AG08395 (cell line): ENCODE measurements at places on chromosomes 5 and 9.

DNA sequence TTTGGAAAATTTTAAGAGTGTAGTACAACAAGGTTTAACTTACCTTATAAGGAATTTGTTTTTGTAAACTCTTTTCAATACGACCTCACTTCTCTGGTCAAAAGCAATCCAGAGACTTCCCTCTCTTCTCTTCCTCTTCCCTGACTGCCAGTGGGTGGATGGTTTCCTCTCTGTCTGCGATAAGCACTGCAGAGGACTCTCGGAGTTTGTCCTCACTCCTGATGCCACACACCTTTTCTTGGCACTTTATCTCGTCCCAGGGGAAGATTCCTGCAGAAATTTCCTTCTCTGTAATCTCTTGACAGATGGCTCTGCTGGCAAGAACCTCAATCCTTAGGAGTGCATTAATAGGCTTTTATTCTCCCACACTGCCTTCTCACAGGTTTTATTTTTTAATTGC is 641.6 kb downstream of the NR2F1-AS1 start:
- no peak for DNase-seq

DNA sequence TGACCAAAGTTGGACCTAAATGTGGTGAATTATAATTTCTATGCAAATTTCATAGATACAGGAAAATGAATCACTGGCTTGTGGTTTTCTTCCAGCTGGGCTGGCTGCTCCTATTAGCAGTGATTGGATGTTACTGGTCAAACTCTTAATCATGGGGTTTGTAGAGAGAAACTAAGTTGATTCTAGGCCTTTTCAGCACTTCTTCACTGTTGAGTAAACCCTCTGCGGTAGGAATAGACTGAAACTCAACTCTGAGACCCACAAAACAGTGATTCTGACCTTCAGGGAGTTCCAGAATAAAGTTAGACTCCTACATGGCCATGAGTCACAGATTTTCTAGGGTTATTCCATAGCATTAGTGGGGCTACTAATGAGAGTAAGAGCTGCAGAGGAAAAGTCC is 47.9 kb upstream of the FKTN start:
- peak; percentile 76 for DNase-seq

GRCh38 chr9:89498852-89499480 is 1.1 kb upstream of the SEMA4D start:
- no peak for DNase-seq

GRCh38 chr5:56543441-56544388 is 271.6 kb upstream of the MAP3K1 start:
- no peak for DNase-seq

GRCh38 chr9:3751125-3751758 is 225.4 kb upstream of the RFX3 start:
- peak; percentile 76 for DNase-seq

- DNase-seq, result peak; percentile 85
Observed at GRCh38 chr9:115013998-115014397, 83.6 kb upstream of the TNFSF8 start.

- peak; percentile 35 for DNase-seq
Observed at GRCh38 chr5:157857816-157858526, 974 bp downstream of the CLINT1 start.

DNA sequence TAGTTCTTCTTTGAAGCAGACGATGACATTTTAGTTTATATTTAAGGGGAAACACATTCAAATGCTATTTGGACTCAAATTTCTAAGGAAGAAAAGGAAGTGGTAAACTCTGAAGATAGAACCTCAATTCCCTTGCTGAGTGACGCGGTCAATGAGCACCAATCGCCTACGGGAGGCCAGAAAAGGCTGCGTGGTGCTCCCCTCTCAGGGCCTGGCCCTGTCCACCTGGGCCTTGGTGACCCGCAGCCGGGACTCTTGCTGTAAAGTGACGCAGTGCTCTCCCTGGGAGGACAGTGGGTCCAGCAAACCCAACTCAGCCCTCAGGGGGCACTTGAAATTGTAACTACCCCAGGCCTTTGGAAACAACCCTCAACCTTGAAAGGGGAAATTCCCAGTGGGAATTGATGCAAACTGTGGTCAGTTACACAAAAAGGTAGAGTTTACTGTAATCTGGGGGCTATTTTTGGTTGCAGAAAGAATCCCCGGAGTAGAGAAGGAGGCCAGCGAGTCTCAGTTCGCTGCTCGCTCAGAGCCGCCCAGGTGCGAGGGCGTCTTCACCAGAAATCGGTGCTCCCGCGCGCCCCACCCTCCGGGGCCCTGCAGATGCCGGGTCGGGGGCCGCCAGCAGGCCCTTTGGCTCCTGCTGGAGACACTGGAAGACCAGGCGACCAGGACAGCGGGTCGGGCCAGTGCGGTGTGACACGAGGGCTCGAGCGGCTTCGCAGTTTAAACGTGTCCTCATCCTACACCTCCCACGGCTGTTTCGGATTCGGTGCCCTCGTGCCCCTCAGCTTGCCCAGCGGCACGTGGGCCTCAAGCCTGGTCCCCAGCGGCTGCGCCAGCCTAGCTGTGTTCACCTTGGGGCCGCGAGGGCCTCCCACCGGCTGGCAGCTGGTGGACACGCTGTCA is 1.4 kb upstream of the ANKRD33B start:
- DNase-seq, result no peak

DNA sequence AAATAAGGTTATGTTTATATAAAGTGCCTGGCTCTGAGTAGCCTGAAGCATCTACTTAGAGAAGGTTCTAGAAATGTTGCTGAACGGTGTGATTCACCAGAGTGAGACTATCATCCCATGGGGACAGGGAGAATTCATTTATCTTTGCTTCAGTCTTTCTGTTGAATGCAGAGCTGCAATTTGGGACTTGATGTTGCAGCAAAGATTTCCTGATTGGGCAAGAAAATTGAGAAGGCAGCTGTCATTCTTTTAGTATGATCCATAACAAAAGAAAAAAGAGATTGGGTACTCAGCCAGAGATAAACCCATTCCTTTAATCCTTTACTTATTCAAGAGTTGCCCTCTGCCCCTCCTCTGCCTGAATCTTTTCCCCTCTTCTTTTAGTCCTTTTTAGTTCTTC is 456.3 kb upstream of the WWC1 start:
- DNase-seq, result peak; percentile 43

GRCh38 chr5:57695179-57695578 is 212.6 kb upstream of the ACTBL2 start:
- no peak for DNase-seq

DNA sequence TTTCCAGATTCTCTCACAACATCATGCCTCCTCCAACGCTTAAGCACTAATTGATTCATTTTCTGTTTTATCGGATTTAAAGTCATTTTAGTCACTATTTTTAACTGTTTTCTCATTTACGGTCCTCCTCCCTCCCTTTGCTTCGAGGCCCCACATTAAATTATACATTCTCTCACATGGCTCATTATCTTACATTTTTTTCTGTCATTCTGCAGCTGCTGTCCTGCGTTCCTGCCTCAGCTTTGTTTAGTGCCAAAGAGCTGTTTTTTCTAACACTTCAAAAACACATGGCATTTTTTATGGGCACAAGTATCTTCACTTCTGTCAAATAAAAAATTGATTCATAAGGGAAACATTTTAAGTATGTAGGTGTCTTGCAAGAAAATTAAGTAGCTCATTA is 130.1 kb upstream of the FST start:
- no peak for DNase-seq

DNA sequence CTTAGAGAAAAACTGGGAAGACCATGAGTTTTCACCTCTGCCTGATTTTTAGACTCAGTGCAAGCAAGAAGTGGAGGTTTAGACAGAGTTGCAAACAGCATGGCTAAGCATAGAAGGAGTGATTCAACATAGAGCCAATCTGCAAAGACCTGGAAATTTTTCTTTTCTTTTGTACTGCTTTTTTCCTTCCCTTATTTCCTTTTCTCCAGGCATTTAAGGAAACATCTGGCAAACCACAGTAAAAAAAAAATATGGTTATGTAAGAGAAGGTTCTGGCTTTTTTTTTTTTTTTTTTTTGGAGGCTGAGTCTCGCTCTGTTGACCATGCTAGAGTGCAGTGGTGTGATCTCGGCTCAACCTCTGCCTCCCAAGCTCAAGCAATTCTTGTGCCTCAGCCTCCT is 16.6 kb upstream of the DCAF12 start:
- DNase-seq, result no peak

DNA sequence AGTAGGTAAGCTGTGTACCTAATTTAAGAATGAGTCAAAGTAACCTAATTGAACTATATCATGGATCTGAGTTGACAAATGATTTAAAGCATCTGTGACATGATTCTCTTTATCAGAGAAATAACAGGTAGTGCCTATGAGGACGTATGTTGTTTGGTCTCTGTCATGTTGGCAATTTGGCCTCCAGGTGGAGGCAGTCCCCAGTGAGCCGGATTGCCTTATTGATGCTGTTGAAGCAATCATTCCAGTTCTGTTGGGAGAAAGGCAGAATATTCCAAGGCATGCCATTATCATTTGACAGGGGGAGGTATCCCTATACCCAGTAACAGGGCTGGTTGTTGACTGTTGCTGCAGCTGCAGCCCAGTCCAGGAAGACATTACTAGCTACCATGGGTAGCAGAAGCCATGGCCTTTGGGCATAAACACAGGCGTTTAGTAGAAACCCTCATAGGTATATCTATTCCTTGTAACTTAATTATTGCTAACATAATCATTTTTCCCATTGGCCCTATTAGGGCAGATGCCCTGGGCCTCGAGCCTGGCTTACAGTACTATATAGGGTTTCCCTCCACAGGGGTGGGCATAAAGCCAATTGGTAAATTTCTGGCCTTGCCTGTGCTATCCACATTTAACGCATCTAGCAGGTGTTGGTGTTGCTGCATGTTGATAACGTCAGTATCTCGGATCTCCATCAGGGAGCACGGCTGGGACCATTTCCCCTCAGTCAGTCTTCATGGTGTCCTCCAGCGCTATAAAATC is 12.2 kb upstream of the SLC22A4 start:
- no peak for DNase-seq

GRCh38 chr5:54619731-54620130 is 102.2 kb downstream of the SNX18 start:
- DNase-seq, result no peak

DNA sequence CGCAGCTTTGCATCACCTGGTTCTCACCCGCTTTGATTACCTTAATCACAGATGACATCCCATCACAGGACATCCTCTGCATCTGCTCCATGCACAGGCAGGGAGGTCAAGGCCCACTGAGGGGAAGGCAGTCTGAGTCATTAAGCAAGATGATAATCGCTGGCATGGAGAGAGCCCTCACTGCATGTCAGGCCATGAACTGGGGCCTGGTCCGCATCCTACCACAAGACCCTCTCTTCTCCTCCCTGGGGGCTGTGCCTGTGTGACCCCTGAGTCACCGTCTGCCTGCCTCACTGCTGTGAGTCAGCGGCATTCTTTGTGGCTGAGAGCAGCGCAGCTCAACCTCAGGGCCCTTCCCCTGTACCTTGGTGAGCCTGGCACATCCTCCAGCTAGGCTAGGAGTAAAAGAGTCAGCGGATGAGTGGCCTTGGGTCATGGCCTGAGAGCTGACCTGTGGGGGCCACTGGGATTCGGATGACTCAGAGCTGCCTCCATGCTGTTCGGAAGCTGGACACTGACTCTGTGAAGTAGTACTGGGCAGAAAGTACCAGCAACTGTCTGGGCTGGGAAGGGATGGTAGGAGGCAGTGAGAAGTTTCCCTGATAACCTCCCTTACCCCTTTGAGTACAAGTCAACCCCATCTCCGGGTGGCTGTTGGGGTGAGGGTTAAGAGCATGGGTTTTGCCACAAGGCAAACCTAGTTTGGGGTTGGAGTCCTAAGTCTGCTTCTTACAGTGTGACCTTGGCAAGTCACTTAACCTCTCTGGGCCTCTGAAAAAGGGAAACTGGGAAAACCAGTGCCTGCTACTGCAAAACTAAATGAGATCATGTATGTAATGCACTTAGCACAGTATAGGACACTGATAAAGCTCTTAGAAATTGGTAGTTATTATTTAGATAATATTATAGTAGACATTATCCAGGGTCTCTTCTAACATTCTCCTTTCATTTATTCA is 14.6 kb upstream of the ARSI start:
- DNase-seq, result peak; percentile 94

DNA sequence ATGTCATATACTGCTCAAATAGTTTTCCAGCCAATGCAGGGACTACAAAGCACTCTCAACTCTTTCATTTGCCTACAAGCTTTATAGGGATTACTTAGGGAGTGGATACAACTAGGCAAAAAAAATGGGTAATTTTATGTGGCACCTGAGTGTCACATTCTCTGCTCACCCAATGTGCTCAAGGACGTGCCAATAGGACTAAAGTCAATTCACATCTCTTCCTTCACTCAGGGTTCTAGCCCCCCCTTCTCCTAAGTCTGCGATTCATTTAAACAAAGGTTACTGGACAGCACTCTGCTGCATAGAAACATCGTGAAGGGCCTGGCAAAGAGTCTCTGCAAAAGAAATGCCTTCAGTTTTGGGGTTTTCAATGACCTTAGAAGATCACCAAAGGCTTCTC is 142.3 kb downstream of the TSSK1B start:
- DNase-seq, result no peak

- DNase-seq, result no peak
Observed at GRCh38 chr9:33714989-33715388, 80.4 kb upstream of the PRSS3 start.

GRCh38 chr5:149761461-149761860 is 31.4 kb downstream of the PPARGC1B start:
- no peak for DNase-seq

- no peak for DNase-seq
Observed at GRCh38 chr5:40981420-40981819, 72.1 kb downstream of the C7 start.

DNA sequence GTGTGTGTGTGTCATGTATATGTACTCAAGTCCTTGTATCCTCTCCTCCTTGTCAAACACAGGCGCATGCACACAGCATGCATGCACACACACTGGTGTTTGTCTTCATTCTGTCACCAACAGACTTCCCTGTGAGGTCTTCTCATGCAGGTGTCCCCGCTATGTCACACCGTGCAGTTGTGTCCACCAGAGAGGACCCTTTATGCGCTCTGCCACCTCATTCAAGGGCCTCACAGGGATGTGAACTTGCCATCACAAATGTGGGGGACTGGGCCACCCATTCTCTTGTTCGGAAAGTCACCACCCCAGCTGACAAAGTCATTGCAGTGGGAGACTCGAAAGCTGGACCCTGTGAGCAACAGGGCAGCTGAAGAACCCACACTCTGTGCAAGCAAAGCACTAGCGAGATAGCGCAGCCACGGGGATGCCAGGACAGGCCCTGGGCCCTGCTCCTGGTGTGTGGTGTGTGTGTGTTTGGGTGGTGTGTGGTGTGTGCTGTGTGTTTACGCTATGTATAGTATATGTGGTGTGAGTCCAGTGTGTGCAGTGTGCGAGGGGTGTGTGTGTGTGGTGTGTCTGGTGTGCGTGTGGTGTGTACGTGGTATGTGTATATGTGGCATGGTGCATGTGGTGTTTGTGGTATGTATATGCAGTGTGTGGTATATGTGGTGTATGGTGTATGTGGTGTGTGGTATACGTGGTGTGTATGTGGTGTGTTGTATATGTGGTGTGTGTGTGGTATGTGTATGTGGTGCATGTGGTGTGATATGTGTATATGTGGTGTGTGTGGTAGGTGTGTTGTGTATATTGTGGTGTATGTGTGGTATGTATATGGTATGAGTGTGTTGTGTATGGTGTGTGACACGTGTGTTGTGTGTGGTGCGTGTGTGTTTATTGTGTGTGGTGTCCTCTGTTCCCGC is 30.9 kb upstream of the NXNL2 start:
- no peak for DNase-seq

- peak; percentile 92 for DNase-seq
Observed at GRCh38 chr5:6766604-6767093, 53.4 kb downstream of the TENT4A start.
